ENCODE measurements at places on chromosomes 11 and 22.

DNA sequence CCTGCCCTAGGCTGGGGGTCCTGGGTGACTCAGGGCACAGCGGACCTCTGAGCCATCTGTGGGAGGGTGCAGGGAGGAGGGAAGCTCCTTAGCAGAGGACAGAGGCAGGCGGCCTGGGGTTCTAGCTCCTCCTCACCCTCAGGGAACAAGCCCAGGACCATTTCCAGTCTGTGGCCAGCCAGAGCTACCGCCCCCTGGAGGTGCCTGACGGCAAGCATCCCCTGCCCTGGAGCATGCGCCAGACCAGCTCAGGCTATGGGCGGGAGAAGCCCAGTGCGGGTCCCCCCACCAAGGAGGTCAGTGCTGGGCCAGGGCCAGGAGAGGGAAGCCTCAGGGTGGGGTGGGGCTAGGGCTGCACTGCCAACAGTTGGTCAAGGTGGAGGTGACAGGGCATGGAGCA, 26.0 kb upstream of the LRRC10B start:
- DNase-seq = no peak

DNA sequence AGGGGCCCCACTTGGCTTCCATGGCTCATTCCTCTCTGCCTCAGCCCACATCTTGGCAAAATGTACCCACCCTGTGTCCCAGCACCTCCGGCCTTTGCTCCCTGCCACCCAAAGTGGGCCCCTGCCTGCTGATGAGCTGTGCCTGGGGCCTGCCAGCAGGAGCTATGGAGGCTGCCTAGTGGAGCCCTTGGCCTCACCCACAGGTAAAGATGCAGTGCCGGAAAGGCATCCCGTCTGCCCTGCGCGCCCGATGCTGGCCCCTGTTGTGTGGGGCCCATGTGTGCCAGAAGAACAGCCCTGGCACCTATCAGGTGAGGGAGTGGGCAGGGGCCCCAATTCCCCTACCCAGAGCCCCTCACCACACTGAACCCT, 1.3 kb downstream of the TBC1D10C start:
- no peak for DNase-seq

- no peak for DNase-seq
Observed at GRCh38 chr22:48685767-48686166, 1141.9 kb downstream of the BRD1 start.

DNA sequence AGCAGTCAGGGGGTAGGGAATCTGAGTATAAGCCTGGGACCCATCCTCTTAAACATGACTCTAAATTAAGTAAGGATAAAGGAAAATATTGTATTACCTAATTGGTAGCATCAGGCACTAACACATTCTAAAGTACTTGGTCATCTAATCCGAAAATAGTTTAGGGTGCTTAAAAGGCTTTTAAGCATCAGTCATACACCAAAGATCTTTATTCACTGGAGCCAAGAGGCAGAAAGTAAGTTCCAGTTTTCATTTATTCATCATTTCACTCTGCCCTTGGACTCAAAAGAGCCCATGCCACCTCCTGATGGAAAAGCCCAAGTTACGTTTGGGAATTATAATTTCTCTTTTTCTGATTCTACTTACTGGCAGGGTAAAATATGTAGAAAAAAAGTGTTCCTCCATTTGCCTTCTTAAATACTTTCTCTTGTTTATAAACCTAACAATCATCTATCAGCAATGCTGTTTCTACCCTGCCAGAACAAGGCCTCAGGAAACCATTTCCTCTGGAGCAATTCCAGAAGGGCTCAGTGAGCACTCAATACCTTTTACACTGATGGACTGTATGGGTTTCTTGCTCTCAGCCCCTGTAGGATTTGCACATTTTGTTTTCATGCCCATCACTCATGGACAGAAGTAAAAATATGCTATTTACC, 120.1 kb upstream of the SLC5A12 start:
- no peak for DNase-seq

GRCh38 chr22:40415531-40416266, 45.3 kb downstream of the SGSM3 start:
- DNase-seq = no peak

- no peak for DNase-seq
Observed at GRCh38 chr11:69921128-69922014, 102.2 kb upstream of the FGF3 start.

GRCh38 chr11:82191695-82192094, 542.0 kb downstream of the FAM181B start:
- DNase-seq = no peak

DNA sequence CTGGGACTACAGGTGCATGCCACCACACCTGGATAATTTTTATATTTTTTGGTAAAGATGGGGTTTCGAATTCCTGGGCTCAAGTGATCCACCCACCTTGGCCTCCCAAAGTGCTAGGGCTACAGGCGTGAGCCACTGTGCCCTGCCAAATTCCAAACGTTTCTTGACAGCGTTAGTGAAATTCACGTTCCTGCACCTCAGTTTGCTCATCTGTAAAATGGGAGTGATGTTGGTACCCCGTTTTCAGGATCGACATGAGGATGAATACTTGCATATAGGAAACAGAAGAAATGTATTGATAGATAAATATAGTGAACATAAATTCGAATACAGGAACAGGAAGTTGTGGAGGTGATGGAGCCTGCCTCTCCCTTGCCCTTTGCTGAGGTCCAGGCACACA, 10.2 kb upstream of the LTO1 start:
- no peak for DNase-seq
